ENCODE measurements at places on chromosomes 16 and 17.

GRCh38 chr17:80486692-80487091, 10.3 kb upstream of the NPTX1 start:
- DNase-seq = no peak

- no peak for DNase-seq
These were observed 222.3 kb downstream of the WWOX start for GRCh38 chr16:78321620-78322360.

DNA sequence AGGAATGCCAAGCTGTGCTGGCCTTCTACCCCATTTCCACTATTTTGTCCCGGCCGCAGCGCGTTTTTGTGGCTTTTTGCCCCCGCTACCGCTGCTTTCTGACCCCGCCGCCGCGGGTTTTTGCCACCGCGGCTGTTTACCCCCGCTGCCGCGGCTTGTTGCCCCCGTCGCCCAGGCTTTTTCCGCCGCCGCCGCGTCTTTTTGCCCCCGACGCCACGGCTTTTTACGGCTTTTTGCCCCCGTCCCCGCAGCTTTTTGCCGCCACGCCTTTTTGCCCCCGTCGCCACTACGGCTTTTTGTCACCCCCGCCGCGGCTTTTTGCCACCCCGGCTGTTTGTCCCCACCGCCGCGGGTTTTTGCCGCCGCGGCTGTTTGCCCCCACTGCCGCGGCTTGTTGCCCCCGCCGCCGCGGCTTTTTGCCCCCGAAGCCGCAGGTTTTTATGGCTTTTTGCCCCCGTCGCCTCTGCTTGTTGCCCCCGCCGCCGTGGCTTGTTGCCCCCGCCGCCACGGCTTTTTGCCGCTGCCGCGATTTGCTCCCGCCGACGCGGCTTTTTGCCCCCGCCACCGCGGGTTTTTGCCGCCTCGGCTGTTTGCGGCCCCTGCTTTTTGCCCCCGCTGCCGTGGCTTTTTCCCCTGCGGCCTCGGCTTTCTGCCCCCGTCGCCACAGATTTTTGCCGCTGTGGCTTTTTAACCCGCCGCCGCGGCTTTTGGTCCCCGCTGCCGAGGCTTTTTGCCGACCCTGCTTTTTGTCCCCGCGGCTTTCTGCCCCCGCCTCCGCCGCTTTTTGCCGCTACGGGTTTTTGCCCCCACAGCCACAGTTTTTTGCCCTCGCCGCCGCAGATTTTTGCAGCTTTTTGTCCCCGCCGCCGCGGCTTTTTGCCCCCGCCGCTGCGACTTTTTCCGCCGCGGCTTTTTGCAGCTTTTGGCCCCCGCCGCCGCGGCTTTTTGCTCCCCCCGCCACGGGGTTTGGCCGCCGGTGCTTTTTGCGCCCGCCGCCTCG, 520.4 kb upstream of the WSB1 start:
- DNase-seq = no peak

DNA sequence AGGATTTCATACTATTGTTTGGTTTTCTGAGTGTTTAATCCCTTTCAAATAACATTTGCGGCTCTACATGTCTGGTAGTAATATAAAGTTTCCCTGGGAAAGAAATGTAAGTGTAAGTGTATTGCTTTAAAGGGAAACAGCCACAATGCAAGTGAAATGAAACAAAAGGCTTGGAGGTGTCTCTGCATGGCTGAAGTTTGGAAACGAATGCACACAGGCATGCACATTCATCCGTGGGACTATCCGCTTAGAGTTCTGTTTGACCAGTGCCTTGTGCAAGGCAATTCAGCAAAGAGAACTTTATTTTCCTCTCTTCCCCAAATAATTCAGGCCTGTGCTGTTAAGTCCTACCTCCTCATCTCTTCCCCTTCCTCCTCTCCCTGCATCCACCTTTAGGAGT, 56.1 kb upstream of the MRTFB start:
- DNase-seq = peak; percentile 37

DNA sequence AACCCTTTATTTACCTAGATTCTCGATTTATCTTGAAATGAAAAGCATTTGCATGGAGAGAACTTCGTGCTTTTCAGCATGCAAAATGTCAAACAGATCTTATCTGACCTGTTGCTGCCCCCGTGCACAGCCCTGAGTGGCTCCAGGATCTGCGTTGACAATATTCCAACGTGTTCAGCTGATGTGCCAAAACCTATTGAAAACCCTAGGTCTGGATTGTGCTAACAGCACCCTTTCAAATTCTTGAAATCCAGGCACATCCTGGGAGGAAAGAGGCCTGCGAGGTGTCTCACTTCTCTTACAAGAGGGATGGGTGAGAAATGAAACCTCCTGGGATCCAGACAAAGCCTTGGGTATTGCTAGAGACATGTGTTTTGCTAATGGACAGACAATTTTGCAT, 231.8 kb downstream of the MAP2K4 start:
- DNase-seq = no peak

- DNase-seq = no peak
These were observed 209.2 kb upstream of the TNRC6C start for GRCh38 chr17:77749321-77749751.

DNA sequence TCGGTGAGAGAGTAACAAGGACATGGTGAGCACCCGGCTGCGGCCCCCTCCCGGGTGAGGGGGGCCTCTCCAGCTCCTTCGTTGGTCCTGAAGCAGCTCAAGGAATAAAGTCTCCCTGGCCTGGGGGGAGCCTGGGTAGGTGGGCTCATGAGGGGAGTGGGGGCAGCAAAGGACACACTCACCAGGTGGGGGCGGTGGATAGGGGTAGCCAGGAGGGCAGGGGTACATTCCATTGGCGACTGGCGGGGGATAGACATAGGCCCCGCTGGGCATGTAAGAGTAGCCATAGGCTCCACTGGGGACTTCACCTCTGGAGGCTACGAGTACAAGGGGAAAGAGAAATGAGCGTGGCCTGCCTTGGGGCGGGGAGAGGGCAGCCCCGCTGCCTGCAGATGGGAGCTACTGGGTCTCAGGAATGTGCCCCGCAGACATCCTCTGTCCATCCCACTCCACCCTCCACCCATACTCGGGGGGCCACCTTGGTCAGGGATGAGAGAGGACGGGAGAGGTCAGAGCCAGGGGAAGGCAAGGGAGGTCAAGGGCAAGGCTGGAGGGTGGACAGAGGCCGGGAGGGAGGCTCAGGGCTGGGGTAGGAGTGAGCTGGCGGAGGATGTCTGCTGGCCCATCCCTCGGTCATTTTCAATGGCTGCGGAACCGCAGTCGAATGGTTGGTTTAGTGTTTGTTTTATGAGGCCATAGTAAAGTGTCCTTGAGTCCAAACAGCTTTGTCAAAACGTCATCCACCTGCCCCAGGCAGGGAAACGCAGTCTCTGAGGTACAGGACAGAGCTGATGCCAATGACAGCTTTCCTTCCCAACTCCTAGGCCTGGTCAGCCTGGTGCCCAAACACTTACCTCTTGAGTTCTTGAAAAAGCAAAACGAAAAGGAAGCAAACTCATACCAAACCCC, 3.7 kb upstream of the UNC13D start:
- no peak for DNase-seq

DNA sequence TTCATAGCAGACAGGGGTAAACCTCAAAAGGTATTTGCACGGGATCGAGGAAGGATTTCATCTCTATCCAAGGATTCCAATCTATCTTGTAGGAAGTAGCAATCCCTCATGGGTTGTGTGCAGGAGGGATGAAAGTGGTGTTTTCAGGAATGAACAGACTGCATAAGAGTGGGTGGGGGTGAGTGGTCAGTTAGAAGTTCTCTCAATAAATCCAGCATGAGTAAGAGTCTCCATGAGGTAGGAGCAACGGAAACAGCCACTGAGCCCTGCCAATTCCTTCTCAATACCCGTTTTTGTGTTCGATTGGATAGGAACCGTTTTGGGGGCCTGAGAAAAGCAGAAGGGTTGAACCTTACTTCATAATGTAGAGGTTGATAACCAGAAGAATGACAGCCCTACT, 375.6 kb downstream of the SOX9 start:
- no peak for DNase-seq
